ENCODE measurements at places on chromosomes 11 and 22. TPM values are rescaled to one million over a fixed set of nuclear protein-coding genes. Genes with fewer than 3 reads are reported as not detected.

Gene GCAT
- total RNA-seq, result 10.0 TPM

Gene MYO7A
- total RNA-seq, result 0.20 TPM

Gene RASSF10
- total RNA-seq, result not detected

Gene PIH1D2
- 0.38 TPM for total RNA-seq

Gene OR5T3
- not detected for total RNA-seq

Gene POU2AF2
- total RNA-seq, result not detected

- no peak overlapping the region for H3K27ac ChIP-seq
- H3K4me1 ChIP-seq, result no peaks in the 10 kb centered on the region
- no peak for DNase-seq
- H3K4me3 ChIP-seq, result no peak overlapping the region
- H3K36me3 ChIP-seq, result no peaks in the 10 kb centered on the region
Measured at GRCh38 chr22:25816522-25817059, 74.6 kb downstream of the MYO18B start.

DNA sequence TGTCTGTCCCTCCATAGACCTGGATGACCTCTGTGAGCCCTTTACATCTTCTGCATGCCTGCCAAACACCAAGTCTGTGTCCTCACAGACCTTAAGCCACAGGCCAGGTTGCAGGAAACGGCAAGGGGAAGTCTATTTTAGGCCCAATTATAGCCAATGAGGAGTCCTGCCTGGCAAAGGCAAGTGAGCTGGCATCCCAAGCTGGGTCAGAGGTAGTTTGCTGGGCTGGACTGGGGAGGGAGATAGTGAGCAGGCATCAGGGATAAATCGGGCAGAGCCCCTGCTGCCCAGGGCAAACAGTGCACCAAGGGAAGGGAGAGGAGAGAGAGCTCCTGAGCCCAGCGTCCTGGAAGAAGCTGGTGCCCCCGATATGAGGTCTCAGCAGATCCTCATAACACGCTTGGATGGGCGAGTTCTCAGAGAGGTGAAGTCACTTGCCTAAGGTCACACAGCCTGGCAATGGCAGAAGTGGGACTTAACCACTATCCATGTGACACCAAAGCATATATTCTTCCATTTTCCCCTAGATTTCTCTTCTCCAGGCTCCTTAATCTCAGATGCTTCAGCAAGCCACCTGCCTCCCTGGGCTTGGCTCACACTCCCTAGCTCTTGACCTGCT lies 3.7 kb upstream of the RELT start:
- no peak overlapping the region for H3K4me3 ChIP-seq
- H3K4me1 ChIP-seq, result peaks cover 23% of the 10 kb centered on the region
- no peaks in the 10 kb centered on the region for H3K36me3 ChIP-seq

DNA sequence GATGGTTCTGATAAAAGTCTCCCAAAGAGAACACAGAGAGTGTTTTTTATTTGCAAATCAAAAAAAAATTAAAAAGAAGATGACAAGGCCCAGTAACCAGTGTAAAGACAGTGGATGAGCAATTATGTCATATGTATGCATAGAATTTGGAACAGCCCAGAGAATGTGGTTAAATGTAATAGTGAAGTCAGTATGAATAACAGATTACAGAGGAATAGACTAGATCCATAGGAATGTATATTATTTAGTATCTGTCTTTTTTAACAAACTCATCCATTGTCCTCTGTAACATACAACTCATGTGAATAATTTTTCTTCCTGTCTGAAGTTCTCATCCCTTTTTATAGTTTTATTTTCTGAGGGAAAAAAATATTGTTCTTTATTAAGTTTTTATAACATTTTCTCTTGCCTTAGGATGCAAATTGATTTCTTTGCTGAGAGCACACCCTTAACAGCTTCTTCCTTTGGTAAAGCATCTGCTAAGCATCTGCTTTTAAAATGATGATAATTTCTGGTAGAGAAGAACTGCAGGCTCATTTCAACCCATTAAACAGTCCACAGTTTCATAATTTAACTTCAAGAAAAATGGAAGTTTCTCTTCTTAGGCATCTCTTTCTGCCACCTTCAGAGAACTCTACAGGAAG lies 266.5 kb upstream of the MTNR1B start:
- H3K4me3 ChIP-seq, result no peak overlapping the region
- no peaks in the 10 kb centered on the region for H3K27me3 ChIP-seq
- no peaks in the 10 kb centered on the region for H3K36me3 ChIP-seq
- no peak for DNase-seq
- no peaks in the 10 kb centered on the region for H3K4me1 ChIP-seq

DNA sequence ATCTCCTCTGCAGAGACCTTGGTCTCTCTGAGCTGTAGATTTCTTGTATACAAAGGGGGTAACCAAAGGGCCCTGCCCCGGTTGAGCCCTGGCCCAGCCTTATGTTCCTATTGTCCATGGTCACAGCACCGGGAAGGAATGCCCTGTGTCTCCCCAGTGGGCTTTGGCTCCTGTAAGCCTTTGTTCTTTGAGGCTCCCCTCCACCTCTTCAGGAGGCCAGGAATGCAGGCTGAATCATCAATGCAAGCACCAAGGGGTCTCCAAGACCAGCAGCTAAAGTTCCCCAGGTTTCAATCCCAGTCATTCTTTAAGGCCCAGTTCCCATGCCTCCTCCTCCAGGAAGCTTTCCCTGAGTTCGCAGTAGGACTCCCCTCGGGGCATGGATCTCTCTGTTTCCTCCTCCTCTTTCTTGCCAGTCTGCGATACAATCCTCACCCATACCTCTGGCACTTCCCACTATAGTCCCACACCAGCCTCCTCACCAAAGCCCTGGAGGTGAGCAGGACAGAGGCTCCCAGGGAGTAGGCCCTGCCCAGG lies 29.2 kb upstream of the KLHL35 start:
- no peaks in the 10 kb centered on the region for H3K36me3 ChIP-seq
- no peaks in the 10 kb centered on the region for H3K4me1 ChIP-seq
- no peak overlapping the region for H3K4me3 ChIP-seq
- no peak overlapping the region for H3K27ac ChIP-seq
- DNase-seq, result no peak

- no peak overlapping the region for H3K27ac ChIP-seq
- H3K4me1 ChIP-seq, result no peaks in the 10 kb centered on the region
- no peaks in the 10 kb centered on the region for H3K27me3 ChIP-seq
- H3K36me3 ChIP-seq, result no peaks in the 10 kb centered on the region
- no peak overlapping the region for H3K4me3 ChIP-seq
Measured at GRCh38 chr11:83655976-83656375, 369.8 kb upstream of the CCDC90B start.

DNA sequence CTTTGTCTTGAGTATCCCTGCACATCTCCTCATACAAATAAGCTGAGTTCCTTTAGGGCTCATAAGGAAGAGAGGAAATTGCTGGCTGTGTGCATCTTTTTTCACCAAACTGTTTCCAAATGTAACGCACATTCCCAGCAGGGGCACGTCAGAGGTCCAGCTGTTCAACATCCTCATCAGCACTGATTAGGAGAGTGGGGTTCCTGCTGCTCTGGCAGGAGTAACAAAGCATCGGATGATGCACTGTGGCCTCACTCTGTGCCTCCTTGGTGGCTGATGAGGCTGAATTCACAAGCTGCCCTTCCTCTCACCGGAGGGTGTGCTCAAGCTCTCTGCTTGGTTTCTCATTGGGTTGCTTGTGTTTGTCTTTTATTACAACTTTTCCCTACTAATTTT lies 35.5 kb upstream of the SLC25A1 start:
- H3K4me1 ChIP-seq, result no peaks in the 10 kb centered on the region
- no peak for DNase-seq
- no peak overlapping the region for H3K4me3 ChIP-seq
- no peaks in the 10 kb centered on the region for H3K36me3 ChIP-seq
- H3K27me3 ChIP-seq, result no peaks in the 10 kb centered on the region

DNA sequence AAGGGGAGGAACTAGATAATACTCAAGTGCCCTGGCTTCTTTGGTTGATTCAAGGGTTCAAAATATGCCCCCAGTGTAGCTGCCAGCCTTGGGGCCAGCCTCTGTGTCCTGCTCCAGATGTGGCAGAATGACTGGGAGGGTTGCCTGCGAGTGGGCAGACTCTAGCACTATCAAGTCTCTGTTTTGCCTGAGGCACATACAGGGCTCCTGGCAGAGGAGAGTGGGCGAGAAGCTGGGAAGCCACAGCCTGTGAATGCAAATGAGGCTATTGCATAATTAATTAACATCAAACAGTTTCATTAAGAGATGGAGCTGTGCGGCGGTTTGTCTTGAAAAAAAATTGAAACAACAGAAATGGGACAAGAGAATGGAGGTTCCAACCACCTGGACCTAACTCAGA lies 50.8 kb downstream of the BUD13 start:
- H3K4me1 ChIP-seq, result no peaks in the 10 kb centered on the region
- no peak overlapping the region for H3K4me3 ChIP-seq
- no peak for DNase-seq
- no peak overlapping the region for H3K27ac ChIP-seq

DNA sequence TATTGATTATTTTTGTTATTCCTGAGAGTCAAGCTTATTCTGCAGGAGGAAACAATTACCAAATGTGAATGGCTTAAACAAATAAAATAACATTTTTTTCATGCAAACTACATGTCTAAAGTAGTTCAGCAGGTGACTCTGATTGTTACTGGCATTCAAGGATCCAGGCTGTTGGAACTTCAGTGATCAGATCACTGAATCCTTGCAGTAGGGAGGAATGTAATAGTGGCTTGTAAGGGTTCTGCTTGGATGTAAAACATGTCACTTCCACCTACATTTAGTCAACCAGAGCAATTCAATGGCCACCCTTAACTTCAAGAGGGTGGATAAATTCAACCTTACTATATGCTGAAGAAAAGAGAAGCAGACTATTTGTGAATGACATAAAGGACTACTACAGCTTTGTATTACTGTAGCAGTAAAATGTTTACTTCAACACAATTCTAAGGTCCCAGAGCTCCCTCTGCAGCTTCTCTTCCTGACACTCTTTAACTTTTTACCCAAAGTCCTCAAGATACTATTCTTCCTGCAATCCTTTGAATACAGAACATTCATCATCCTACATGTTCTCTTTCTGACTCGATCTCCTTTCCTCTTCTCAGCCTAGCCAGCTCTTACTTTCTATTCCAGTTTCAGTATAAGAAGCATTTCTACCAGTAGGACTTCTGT lies 284.0 kb downstream of the LRRC4C start:
- H3K4me1 ChIP-seq, result no peaks in the 10 kb centered on the region
- H3K36me3 ChIP-seq, result no peaks in the 10 kb centered on the region
- DNase-seq, result no peak
- no peaks in the 10 kb centered on the region for H3K27me3 ChIP-seq
- no peak overlapping the region for H3K27ac ChIP-seq
- H3K4me3 ChIP-seq, result no peak overlapping the region

GRCh38 chr11:19793326-19793725 lies 80.7 kb downstream of the NAV2 start:
- H3K4me1 ChIP-seq, result no peaks in the 10 kb centered on the region
- no peak overlapping the region for H3K4me3 ChIP-seq

GRCh38 chr11:64660706-64661105 lies 62.3 kb downstream of the NRXN2 start:
- no peak for DNase-seq
- no peaks in the 10 kb centered on the region for H3K27me3 ChIP-seq
- H3K4me3 ChIP-seq, result no peak overlapping the region
- H3K36me3 ChIP-seq, result no peaks in the 10 kb centered on the region
- H3K27ac ChIP-seq, result no peak overlapping the region
- H3K4me1 ChIP-seq, result no peaks in the 10 kb centered on the region

GRCh38 chr11:131595797-131596196 lies 225.4 kb downstream of the NTM start:
- H3K36me3 ChIP-seq, result no peaks in the 10 kb centered on the region
- no peak for DNase-seq
- H3K27me3 ChIP-seq, result no peaks in the 10 kb centered on the region
- H3K27ac ChIP-seq, result no peak overlapping the region
- H3K4me1 ChIP-seq, result no peaks in the 10 kb centered on the region

DNA sequence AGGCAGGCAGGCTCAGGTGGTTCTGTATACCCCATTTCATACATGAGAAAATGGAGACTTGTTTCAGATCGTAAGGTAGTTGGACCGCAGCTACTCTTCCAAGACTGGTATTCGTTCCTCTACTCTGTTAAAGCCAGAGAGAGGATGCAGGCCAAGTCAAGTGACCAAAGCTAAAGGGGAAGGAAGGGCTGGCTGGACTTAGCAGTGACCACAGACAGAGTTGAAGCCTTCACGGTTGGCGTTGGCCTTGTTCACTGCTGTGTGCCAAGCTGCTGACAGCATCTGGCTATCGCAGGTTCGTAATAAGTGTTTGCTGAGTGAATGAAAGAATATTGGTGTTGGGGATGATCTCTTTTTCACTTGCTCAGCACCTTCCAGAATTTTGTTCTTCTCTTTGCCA lies 64.2 kb downstream of the PTPRJ start:
- no peak overlapping the region for H3K4me3 ChIP-seq
- H3K27ac ChIP-seq, result no peak overlapping the region
- H3K36me3 ChIP-seq, result no peaks in the 10 kb centered on the region
- DNase-seq, result no peak
- peaks cover 39% of the 10 kb centered on the region for H3K4me1 ChIP-seq

DNA sequence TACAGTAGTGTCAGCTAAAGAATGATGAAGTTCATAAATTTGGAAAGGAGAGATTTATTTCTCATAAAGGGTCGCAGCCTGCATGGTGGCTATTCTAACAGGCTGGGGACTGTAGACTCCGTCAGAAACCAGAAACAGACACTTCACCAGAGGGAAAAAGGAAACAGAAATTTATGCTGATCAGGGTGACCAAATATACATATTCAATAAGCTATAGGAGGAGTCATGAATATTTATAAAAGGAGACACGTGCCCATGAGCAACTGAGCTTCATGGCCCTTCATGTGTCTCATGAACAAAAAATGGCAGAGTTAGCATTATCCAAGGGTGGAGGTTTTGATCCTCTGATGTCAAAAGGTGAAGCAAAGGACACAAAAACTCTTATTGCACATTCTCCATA lies 392.1 kb downstream of the LARGE1 start:
- no peaks in the 10 kb centered on the region for H3K4me1 ChIP-seq
- H3K4me3 ChIP-seq, result no peak overlapping the region
- no peaks in the 10 kb centered on the region for H3K27me3 ChIP-seq
- DNase-seq, result no peak
- H3K36me3 ChIP-seq, result no peaks in the 10 kb centered on the region

DNA sequence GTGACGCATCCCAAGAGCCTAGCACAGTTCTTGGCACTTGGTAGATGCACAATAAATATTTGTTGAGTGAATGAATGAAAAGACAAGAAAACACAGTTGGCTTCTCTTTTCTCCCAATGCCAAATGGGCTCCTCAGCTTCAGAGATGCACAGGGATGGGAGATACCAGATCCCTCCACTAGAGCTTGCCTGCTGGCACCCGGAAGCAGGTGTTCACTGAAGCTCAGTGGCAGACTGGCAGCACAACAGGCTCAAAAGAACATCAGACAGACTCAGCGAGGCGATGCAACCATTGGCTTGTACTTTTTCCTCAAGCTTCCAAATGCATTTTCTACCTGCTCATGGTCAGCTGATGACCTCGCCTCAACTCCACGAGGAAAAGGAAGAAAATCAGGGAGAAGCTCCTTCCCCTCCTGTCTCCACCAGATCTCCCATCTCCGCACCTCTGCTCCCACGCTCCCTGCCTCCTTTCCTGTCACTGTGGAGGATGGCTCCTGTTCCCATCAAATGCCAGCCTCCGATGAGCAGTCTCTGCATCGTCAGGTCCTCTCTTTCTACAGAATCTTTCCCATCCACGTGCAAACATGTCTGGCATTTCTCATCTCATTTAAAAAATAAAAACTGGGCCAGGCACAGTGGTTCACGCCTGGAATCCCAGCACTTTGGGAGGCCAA lies 5.8 kb downstream of the RAPSN start:
- no peaks in the 10 kb centered on the region for H3K36me3 ChIP-seq
- H3K27me3 ChIP-seq, result no peaks in the 10 kb centered on the region
- DNase-seq, result no peak
- H3K4me1 ChIP-seq, result no peaks in the 10 kb centered on the region
